Dermis lymphatic vessel endothelial cell (primary cell): ENCODE measurements at places on chromosomes 5 and 9. TPM values are rescaled to one million over a fixed set of nuclear protein-coding genes. Genes with fewer than 3 reads are reported as not detected.

AK3 gene
- 53.0 and 82.6 TPM in 2 replicates for total RNA-seq

GADD45G gene
- 0.09 and 0.11 TPM in 2 replicates for total RNA-seq

WNK2 gene
- under 0.01 and 0.17 TPM in 2 replicates for total RNA-seq

GGTA1 gene
- 11.1 and 12.1 TPM in 2 replicates for total RNA-seq

SMIM33 gene
- total RNA-seq = not detected in 2 replicates

BTNL3 gene
- under 0.01 TPM in 2 replicates for total RNA-seq

FOXD4L5 gene
- 0.09 TPM in 1 of 2 replicates, not detected in the other for total RNA-seq

NKD2 gene
- total RNA-seq = under 0.01 and 0.11 TPM in 2 replicates

ACSL6 gene
- total RNA-seq = 0.65 and 1.7 TPM in 2 replicates

TEK gene
- 155 and 275 TPM in 2 replicates for total RNA-seq

ENG gene
- 24.6 and 29.1 TPM in 2 replicates for total RNA-seq

SLC46A2 gene
- not detected in 2 replicates for total RNA-seq

LCP2 gene
- total RNA-seq = not detected in 2 replicates

CDO1 gene
- 0.43 and 1.7 TPM in 2 replicates for total RNA-seq

IL33 gene
- 1.7 and 4.5 TPM in 2 replicates for total RNA-seq

CYSRT1 gene
- total RNA-seq = 0.22 and 0.26 TPM in 2 replicates

FOXD4L4 gene
- total RNA-seq = under 0.01 and 0.09 TPM in 2 replicates
